ENCODE measurements at places on chromosomes 7 and 10. TPM values are rescaled to one million over a fixed set of nuclear protein-coding genes. Genes with fewer than 3 reads are reported as not detected.

DNA sequence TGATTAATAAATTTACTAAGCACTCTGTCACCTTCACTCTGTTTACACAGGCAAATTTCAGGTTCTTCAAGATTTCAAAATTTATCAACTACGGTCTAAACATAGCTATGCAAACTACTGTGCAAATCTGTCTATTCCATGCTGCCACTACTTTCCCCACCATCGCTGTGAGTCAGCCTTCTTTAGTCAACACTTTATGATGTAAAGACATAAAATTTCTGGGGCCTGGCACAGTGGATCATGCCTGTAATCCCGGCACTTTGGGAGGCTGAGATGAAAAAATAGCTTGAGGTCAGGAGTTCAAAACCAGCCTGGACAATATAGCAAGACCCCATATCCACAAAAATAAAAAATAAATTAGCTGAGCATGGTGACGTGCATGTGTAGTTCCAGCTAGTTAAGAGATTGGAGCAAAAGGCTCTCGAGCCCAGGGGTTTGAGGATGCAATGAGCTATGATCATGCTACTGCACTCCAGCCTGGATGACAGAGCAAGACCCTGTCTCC lies 42.6 kb downstream of the CNOT4 start:
- no peaks in the 10 kb centered on the region for H3K27me3 ChIP-seq
- no peak overlapping the region for H3K4me3 ChIP-seq
- DNase-seq, result no peak
- H3K36me3 ChIP-seq, result peaks cover 3% of the 10 kb centered on the region
- peaks cover 8% of the 10 kb centered on the region for H3K4me1 ChIP-seq

GRCh38 chr10:33698033-33698432 lies 363.6 kb upstream of the NRP1 start:
- no peak for DNase-seq
- no peaks in the 10 kb centered on the region for H3K27me3 ChIP-seq
- no peaks in the 10 kb centered on the region for H3K36me3 ChIP-seq
- H3K4me1 ChIP-seq, result no peaks in the 10 kb centered on the region
- no peak overlapping the region for H3K4me3 ChIP-seq

The GBX1 gene
- total RNA-seq, result not detected

DNA sequence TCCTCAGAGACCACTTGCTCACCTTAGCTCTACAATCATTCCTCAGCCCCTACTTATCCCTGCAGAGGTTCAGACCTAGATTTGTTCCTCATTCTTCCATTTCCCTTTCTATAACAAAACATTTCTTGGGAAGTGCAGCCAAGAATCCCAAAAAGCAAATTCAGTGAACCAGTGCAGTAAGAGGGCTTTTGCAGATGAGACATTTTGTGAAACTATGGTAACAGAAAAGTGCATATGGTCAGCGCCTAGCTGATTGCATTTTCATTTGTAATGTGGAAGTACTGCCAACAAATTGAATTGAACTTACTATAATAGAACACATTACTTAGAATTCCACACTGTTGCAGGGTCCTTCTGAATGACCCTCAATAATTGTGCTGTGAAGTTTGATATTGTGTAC lies 18.6 kb downstream of the AGMO start:
- no peaks in the 10 kb centered on the region for H3K27me3 ChIP-seq
- no peak overlapping the region for H3K4me3 ChIP-seq
- H3K4me1 ChIP-seq, result no peaks in the 10 kb centered on the region
- H3K27ac ChIP-seq, result no peak overlapping the region
- no peaks in the 10 kb centered on the region for H3K36me3 ChIP-seq
